ENCODE measurements at places on chromosomes 5 and 9.
A peak's percentile ranks its signal among the peaks of the same experiment; 100 is the strongest.

DNA sequence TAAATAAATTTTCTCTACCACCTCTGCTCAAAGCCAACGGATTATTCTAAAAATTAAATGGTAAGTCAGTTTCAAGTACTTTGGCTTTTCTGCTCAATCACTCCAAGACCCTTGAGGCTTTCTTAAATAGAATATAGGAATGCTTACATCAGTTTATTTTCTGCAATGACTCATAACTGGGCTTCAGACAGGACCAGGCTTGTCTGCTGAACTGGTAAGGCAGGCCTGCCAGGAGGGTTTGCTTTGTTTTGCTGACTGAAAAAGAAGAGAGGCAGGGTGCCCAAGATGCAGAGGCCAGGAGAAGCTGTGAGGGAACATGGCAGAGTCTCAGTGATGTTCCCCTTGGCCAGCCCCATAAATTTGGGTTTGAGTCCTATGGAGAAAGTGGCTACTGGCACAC, 60.3 kb upstream of the EPB41L4A start:
- ATAC-seq, result no peak

DNA sequence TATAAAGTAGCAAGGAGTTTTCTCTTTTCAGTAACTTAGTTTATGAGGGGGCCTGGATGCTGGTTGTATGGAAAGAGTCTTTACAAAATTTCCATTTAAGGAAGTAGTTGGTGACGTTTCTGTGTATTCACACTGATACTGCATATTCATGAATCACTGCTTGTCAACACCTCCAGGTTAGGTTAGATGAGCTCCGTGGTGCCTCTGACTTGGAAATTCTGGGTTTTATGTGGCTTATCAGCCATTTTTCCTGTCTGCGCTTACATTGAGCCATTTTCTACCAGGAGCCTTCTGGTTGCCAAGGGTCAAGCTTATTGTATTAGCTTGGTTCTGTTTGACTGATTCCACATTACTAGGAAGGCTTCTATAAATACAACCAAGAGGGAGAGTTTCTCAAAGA, 128.3 kb downstream of the SLC28A3 start:
- peak; percentile 73 for ATAC-seq

DNA sequence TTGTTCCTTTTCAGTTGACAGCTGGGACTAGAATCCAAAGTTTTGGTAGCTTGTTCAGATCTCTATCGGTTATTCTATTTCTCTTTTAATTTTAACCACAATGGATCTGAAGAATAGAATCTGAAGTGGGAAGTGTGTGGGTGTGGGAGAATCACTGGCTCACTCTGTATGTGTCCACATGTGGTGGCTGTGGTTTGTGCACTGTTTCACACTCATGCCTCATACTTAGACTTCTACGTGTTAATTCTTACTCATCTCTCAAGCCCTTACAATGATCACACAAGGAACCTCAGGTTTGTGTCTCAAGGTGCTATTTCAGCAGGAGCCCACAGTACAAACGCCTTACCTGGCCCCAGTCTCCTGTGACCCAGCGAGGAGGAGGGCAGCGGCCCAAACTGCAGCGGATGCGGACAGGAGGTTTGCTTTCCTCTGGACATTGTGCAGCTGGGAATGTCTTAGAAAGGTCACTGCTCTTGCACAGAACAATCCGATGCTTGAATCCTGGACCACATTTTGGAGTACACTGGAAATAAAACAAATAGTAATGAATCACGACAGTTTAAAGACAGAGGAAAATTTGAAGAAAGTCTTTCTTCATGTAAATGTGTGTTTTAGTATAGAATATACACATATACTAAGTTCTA, 309.1 kb downstream of the ADAMTS6 start:
- ATAC-seq, result no peak

GRCh38 chr5:39716532-39717028, 291.8 kb upstream of the DAB2 start:
- ATAC-seq, result no peak

GRCh38 chr9:131475956-131476776, 26.6 kb upstream of the POMT1 start:
- peak; percentile 13 for ATAC-seq

DNA sequence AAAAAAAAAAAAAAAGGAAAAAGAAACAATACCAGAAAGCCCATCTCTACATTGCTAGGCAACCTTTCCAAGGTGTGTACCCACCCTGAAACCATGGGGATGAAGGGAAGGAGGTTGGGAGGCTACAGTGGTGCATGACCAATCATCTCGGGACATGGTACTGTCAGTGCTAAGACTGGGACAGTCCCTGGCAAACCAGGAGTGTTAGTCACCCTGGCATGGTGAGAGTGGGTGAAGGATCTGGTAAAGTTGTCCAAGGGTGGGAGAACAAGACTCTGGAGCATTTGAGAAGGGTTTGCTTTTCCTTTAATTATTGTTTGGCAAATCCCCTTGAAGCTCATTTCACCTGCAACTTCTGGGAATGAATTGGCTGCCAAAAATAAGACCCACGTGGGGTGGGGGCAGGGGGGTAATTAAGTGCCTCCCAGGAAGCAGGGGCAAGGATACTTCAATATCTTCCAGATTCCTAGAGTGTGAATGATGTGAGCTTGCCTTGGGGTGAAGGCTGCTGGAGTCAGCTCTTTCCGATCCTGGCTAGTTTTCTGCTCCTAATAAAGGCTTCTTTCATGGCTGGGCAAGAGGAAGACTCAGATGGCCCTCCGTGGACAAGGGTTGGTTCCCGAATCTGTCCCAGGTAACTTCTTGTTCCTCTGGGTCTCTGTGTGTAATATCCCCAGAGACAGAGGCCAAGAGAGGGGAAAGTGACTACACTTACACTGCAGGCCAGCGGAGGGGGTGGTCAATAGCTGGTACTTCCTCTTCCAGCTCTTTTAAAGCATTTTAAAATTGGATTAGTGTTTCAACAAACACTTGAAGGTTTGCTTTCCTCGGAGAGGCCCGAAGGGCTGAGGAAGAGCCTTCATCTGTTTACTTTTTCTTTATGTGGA, 61.6 kb upstream of the SPRY4 start:
- no peak for ATAC-seq

Measured in motor neuron (in vitro differentiated cells).